ENCODE measurements at places on chromosomes 13 and 19. TPM values are rescaled to one million over a fixed set of nuclear protein-coding genes. Genes with fewer than 3 reads are reported as not detected.

The SOX1 gene
- total RNA-seq, result not detected

GRCh38 chr19:11335449-11336146 is 3.9 kb downstream of the RAB3D start:
- DNase-seq, result no peak

GRCh38 chr13:68185444-68186141 is 955.5 kb upstream of the PCDH9 start:
- no peak for DNase-seq

GRCh38 chr13:79943346-79944023 is 397.4 kb downstream of the SPRY2 start:
- no peak for DNase-seq

DNA sequence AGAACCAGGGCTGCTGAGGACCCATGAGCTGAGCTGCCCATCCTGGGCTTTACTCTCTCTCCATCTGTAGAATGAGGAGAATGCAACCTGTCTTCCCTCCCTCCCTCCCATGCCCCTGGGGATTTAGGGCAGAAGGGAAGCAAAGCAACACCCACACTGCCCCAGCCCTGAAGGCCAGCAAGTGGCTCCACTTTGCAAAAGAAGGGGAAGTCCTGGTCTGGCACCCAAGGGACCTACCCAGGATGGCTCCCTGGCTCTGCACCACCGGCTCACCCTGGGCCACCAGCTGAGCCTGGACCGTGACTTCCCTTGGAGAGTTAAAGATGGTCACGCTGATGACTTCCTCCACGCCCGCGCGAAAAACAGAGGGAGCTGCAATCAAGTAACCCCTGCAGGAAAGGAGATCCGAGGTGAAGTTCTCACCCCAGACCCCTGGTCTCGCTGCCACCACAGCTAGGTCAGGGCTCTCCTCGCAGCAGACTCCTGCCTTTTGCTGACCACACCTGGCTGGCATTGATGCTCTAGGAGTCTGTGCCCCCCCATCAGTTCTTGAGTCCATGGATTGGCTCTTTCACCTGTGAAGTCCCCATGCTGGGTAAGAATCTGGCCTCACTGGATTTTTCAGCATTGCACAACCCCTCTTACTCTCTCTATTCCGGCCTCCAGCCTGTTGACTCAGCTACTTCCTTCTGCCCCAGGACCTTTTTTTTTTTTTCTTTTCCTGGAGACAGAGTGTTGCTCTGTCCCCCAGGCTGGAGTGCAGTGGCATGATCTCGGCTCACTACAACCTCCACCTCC is 4.6 kb downstream of the CPAMD8 start:
- peak; percentile 83 for DNase-seq

GRCh38 chr13:48646791-48647190 is 6.9 kb upstream of the CYSLTR2 start:
- DNase-seq, result no peak

- no peak for DNase-seq
Observed at GRCh38 chr19:1532003-1532402, 8.1 kb downstream of the PLK5 start.

- no peak for DNase-seq
Observed at GRCh38 chr19:21878646-21879045, 42.7 kb upstream of the ZNF43 start.

Data from PC-9 (cell line).